ENCODE measurements at places on chromosomes 11 and 22. TPM values are rescaled to one million over a fixed set of nuclear protein-coding genes. Genes with fewer than 3 reads are reported as not detected.
A peak's percentile ranks its signal among the peaks of the same experiment; 100 is the strongest.

GRCh38 chr11:128456566-128457268 is 130.6 kb downstream of the ETS1 start:
- DNase-seq = peak; percentile 74

DNA sequence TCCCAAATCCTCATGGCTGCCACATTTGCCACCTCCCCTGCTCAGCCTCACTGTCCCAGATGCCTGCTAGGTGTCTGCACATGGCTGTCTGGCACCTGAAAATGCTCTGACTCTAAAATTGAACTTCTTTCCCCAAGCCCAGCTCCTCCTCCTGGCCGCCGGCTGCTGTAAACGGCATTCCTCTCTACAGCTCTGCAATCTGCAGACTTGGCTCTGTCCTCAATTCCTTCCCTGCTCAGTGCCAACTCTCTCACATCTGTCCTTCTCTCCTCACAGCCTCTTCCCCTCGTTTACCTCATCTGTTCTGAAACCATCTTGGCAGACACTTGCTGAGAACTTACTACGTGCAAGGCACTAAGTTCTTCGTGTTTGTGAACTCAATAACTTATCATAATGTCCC is 169.4 kb upstream of the SYT13 start:
- no peak for DNase-seq

DNA sequence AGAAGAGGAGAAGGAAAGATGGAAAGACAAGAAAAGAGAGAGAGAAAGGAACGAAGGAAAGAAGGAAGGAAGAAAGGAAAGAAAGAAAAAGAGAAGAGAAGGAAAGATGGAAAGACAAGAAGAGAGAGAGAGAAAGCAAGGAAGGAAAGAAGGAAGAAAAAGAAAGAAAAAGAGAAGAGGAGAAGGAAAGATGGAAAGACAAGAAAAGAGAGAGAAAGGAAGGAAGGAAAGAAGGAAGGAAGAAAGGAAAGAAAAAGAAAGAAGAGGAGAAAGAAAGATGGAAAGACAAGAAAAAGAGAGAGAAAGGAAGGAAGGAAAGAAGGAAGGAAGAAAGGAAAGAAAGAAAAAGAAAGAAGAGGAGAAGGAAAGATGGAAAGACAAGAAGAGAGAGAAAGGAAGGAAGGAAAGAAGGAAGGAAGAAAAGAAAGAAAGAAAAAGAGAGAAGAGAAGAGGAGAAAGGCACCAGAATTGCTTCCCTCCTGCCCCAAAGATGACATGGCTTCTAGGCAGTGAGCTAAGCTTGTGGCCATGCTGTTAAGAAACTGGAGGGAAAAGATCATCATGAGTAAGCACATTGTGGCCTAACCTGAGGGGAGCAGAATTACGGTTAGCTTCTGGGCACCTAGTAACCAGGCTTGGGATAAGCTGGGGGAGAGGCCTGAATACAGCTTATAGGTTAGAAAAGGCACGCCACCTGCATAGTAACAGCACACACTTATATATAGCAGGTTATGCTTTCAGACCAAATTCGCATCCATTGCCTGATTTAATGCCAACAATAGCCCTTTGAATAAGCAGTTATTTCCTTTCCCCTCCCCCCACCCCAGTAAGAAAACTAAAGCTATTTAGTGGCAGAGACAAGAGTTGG is 2.3 kb upstream of the ST3GAL4 start:
- peak; percentile 56 for DNase-seq

DNA sequence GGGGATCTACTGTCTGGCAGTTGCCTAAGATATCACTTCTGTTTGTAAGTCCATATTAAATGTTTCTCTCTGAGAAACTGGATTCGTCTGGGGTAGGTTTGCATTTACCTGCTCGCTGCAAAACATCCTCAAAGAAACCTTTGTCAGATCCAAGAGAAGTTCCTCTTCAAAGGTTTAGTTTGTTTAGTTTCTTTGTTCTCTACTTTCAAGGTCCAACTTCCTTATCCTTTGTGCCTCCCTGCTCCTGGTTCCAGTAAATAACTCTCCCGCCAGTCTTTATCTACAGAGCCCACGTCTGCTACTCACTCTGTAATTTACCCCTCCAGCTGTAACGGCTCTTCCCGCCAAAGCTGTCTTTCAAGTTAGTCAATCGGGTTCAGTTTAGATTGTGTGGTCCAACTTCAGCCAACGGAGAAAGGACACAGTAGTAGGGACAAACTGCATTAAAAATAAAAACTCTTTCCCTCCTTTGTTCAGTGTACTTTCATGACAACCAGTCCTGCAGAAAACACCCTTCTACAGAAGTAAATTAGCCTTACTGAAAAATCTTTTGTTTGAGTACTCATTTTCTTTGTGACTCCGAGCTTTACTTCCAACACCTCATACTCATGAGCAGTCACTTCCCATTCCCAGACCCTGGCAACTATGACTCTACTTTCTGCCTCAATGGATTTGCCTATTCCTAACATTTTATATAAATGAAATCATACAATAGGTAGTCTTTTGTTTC is 41.0 kb downstream of the TMPRSS5 start:
- DNase-seq = no peak

GRCh38 chr11:58625086-58625485 is 2.6 kb downstream of the CNTF start:
- no peak for DNase-seq

DNA sequence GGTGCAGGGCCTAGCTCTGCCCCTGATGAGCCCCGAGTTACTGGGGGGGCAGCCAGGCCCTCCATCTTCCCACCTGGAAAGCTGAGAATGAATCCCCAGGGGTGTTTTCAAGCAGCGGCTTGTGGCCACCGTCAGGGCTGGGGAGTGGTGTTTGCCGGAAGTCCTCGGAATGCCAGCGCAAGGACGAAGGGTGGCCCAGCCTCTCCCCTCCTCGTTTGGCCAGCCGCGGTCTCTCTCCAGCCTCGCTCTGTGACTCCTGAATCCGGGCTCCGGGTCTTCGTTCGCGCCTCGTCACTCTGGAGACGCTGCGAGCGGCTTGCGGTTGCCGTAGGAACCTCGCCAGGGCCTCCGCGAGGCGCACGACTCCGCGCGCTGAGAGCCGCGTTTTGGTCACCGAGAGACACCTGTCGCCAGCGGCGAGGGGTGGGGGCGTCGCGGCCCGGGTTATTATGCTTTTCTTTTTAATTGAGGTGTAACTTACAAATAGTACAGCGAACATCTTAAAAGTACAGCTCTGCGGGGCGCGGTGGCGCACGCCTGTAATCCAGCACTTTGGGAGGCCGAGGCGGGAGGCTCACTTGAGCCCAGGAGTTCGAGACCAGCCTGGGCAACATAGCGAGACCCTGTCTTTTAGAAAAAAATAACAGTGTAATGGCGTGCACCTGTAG is 6.3 kb upstream of the KDELR3 start:
- DNase-seq = peak; percentile 86

DNA sequence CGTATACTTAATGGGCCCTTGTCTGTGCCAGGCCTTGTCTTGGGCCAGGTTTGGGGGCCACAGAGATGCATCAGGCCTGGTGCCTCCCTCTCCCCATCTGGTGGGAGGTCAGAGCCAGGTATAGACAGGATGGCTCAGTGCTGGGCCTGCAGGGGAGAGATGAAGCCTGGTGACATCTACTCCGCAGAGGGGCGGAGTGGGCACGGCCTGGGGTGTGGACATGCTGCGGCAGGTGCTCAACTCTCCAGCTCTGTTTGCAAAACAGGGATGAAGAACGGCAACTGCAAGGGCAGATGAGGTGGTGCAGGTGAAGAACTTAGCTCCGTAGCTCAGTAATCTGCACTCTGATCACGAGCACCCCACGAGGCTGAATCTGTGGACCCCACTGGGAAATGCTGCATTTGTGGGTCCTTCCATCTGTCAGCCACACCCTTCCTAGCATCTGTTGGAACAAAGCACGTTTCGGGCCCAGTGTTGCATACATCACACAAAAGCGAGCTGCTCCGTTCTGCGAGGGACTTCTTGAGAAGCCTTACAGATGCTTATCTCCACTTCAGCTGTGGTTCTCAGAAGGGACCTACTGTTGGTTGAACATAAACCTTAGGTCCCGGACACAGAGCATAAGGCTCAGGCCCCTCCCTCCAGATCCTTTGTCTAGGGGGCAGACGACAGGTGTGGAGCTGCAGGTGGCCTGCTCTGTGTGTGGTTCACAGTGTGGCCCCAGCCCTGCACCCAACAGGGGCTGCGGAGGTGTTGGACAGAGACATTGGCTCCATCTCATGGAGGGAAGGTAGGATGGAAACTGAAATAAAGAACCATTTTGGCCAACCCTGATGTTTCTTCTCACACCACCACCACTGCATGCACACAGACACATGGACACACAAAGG is 78.3 kb downstream of the LRRC32 start:
- DNase-seq = no peak

GRCh38 chr11:27420722-27421572 is 51.6 kb downstream of the LGR4 start:
- peak; percentile 34 for DNase-seq

- DNase-seq = no peak
These were observed 22.1 kb downstream of the IFITM10 start for GRCh38 chr11:1728301-1728700.

GRCh38 chr22:31120230-31120629 is 2.5 kb upstream of the INPP5J start:
- no peak for DNase-seq

DNA sequence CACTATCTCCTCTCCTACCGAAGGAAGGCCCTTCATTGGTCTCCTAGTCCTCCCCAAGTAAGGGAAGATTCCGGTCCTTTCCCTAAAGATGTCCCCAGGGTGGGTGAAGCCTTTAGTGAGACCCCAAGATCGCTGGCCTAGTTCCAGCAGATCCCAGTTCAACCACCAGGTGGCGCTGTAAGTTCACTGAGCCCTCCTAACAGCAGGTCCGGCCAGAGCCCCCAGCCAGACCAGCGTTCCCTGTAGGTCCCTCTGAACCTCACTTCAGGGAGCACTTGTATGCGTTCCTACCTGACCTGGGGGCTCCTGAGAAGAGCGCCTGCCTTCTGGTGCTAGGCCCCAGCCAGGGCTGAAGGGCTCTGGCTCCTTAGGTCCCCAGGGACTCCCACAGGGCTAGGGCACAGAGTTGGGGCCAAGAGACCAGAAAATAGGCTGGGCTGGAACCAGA is 38.1 kb downstream of the LMO1 start:
- peak; percentile 54 for DNase-seq

DNA sequence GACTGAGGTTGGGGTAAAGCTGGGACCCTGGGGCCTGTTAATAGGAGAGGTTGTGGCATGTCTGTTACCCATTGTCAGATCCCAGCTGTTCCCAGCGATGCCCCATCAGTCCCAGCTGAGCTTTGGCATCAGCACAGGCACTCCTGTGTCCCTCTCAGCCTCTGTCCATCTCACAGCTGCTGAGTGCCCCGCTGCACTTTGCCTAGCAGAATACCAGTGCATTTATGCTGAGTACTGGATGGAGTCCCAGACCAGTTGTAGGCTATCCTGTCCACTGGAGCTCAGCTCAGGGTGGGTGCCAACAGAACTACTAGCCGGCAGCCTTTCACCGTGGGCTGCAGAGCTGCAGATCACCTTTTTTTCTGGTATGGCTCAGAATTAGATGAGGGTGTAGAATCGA is 9.9 kb downstream of the FXYD6 start:
- DNase-seq = no peak

GRCh38 chr11:20111871-20112270 is 48.4 kb downstream of the DBX1 start:
- no peak for DNase-seq

DNA sequence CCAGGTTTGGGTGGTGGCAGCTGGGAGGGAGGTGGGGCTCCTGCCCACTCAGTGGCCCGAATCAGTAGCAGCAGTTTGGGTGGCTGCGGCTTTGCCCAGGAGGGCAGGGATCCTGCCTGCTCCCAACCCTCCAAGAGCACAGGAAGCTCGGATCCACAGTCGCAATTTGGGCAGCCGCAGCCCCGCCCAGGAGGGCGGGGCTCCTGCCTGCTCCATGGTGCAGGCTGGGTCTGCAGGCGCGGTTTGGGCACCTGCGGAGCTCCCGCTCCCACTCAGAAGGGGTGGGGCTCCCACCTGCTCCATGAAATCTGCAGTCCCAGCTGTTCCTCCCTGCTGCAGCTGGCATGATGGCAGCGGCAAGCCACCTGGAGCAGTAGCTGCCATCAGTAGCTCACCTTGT is 38.1 kb upstream of the CALCB start:
- DNase-seq = no peak

GRCh38 chr11:121141066-121141465 is 40.0 kb downstream of the TECTA start:
- no peak for DNase-seq

- no peak for DNase-seq
These were observed 49.9 kb downstream of the CSF2RB start for GRCh38 chr22:36963302-36963701.

DNA sequence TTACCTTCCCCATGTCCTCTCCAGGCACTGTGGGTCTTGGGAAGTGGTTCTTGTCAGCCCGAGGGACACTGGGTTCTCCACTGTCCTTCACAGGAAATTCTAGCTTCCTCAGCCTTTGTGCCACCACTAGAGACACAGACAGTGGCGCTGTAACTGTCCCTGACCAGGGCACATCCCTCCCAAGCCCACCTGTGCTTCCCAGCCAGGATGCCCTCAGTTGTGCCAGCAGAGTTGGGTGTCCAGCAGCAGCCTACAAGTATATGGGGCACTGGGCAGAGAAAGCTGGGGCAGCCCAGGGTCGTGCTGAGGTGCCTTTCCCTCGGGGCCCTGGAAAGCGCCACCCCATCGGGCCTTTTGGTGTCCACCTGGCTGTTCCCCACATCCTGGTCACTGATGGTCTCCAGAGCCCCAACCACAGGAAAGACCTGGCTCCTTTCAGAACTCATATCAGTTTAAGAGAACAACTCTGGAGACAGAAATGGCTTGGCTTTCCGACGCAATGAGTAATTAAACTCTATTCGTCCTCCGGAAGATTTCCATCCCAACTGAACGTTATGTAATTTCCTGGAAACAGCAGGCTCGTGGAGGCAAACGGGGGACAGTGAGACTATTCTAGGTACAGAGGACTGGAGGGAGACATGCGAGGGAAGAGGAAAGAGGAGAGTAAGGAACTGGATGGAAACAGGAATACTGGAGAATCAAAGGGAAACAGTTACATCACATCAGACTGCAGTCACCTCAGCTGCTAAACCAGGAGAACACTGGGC is 28.6 kb downstream of the PPP2R1B start:
- DNase-seq = no peak

GRCh38 chr11:133206313-133207005 is 325.8 kb downstream of the OPCML start:
- DNase-seq = no peak

- DNase-seq = no peak
These were observed 15.2 kb upstream of the OR52K2 start for GRCh38 chr11:4433856-4434255.

- no peak for DNase-seq
These were observed 12.6 kb upstream of the DBX1 start for GRCh38 chr11:20172721-20173447.

GRCh38 chr11:3817181-3817800 is 8.9 kb downstream of the PGAP2 start:
- no peak for DNase-seq

The TBX1 gene
- under 0.01 TPM for total RNA-seq

The DDI1 gene
- total RNA-seq = under 0.01 TPM

The ROBO4 gene
- under 0.01 TPM for total RNA-seq

The MUC5AC gene
- not detected for total RNA-seq

The MUC6 gene
- not detected for total RNA-seq

The MOV10L1 gene
- total RNA-seq = 10.8 TPM

The KIF18A gene
- 25.0 TPM for total RNA-seq

The PNPLA5 gene
- not detected for total RNA-seq

The GGTLC3 gene
- total RNA-seq = not detected

The RBM4 gene
- total RNA-seq = 118 TPM

The OR5B3 gene
- not detected for total RNA-seq
